ENCODE measurements at places on chromosomes 13 and 19. TPM values are rescaled to one million over a fixed set of nuclear protein-coding genes. Genes with fewer than 3 reads are reported as not detected.

DNA sequence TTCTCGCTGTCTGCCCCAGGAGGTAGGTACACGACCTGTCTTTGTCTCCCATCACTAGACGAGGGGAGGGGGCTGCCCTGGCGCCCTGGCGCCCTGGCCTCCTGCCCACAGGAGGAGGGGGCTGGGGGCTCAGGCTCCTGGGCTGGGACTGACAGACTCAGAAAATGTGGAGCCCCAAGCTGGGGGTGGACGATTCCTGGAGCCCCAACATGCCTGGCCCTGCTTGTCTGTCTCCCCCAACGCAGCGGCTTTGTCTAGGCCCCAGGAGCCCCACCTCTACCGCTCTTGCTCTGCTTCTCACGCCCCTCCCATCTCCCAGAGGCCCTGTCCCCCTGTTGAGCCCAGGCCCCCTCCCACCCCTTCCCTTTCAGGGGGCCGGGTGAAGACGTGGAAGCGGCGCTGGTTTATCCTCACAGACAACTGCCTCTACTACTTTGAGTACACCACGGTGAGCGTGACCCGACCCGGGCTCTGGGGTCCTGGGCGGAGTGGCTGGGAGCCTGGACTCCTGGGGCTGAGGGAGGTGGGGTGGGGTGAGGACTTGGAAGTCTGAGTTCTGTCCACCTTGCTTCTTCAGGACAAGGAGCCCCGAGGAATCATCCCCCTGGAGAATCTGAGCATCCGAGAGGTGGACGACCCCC, 8.6 kb downstream of the CYTH2 start:
- no peak for DNase-seq
- H3K4me1 ChIP-seq, result peaks cover 10% of the 10 kb centered on the region
- no peaks in the 10 kb centered on the region for H3K27me3 ChIP-seq

- no peak for DNase-seq
- H3K27me3 ChIP-seq, result no peaks in the 10 kb centered on the region
- no peak overlapping the region for H3K4me3 ChIP-seq
Observed at GRCh38 chr19:43691755-43692154, 21.8 kb upstream of the PLAUR start.

GRCh38 chr19:29449371-29449770, 76.4 kb upstream of the VSTM2B start:
- H3K27me3 ChIP-seq, result no peaks in the 10 kb centered on the region
- no peak overlapping the region for H3K27ac ChIP-seq
- no peak for DNase-seq
- H3K4me3 ChIP-seq, result no peak overlapping the region

DNA sequence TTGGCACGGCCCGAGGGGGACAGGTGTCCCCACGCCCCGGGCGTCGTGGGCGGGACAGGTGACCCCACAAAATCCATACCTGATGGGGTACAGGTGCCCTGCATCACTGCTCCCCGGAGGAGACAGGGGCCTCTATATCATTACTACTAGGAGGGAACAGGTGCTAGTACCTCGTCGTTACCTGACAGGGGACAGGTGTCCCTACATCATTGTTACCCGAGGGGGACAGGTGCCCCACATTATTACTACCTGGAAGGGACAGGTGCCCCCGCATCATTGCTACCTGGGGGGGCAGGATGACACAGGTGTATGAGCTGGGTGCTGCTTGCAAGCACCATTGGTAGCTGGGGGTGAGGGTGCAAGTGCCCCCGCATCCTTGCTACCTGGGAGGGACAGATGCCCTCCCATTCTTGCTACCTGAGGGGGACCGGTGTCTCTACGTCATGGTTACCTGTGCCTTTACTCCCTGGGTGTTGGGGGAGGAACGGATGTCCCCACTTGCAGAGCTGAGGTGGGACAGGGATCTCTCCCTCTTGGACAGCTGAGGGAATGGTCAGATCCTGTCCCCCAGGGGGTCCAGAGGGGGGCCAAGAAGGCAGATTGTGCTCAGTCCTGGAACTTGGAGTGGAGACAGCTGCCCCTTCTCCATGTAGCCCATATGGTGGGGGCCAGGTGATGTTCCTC, 620 bp downstream of the CRTC1 start:
- no peaks in the 10 kb centered on the region for H3K27me3 ChIP-seq
- H3K4me1 ChIP-seq, result peaks cover 20% of the 10 kb centered on the region
- DNase-seq, result no peak
- H3K4me3 ChIP-seq, result peak overlapping the region; percentile 74

DNA sequence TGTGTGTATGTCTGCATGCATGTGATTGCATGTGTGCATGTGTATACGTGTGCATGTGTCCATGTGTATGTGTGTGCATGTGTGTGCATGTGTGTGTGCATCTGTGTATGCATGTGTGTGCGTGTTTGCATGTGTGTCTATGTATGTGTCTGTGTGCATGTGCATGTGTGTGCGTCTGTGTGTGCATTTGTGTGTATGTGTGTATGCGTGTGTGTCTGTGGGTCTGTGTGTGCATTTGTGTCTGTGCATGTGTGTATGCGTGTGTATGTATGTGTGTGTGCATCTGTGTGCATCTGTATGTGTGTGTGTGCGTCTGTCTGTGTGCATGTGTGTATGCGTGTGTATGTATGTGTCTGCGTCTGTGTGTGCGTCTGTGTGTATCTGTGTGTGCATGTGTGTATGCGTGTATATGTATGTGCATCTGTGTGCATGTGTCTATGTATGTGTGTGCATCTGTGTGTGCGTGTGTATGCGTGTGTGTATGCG, 3.0 kb downstream of the STXBP2 start:
- no peak for DNase-seq
- H3K27me3 ChIP-seq, result no peaks in the 10 kb centered on the region
- peaks cover 30% of the 10 kb centered on the region for H3K4me1 ChIP-seq
- no peak overlapping the region for H3K4me3 ChIP-seq
- no peak overlapping the region for H3K27ac ChIP-seq

DNA sequence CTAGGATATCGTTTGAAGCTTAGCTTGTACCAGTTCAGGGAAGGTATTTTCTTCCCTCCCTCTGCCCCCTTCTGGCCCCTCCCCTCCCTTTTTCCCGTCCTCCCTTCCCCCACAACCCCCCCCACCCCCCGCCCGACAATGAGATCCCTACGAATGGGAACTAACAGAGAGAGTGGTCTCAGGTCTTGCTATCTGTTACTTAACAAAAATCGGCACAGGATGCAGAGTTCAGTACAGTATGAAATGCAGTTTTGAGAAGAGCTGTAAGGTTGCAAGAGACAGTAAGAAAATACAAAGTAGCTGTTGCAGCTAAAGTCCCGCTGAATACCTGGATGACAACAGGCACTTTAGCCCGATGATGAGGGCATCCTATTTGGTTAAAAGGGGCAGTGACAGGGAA, 3.1 kb upstream of the DACH1 start:
- H3K36me3 ChIP-seq, result no peaks in the 10 kb centered on the region
- no peak overlapping the region for H3K4me3 ChIP-seq
- H3K27ac ChIP-seq, result no peak overlapping the region
- H3K27me3 ChIP-seq, result no peaks in the 10 kb centered on the region
- no peak for DNase-seq
- no peaks in the 10 kb centered on the region for H3K4me1 ChIP-seq

- no peaks in the 10 kb centered on the region for H3K4me1 ChIP-seq
- no peak overlapping the region for H3K27ac ChIP-seq
- H3K36me3 ChIP-seq, result no peaks in the 10 kb centered on the region
- no peak overlapping the region for H3K4me3 ChIP-seq
Observed at GRCh38 chr19:38072776-38073750, 151.0 kb downstream of the DPF1 start.

- H3K4me3 ChIP-seq, result no peak overlapping the region
- no peaks in the 10 kb centered on the region for H3K4me1 ChIP-seq
- DNase-seq, result no peak
Observed at GRCh38 chr13:26980099-26981031, 191.2 kb downstream of the USP12 start.

The ZNF442 gene
- 1.1 TPM for polyA plus RNA-seq
